Heart right ventricle (tissue), 16 donors: ENCODE measurements at places on chromosomes 7 and 10.

GRCh38 chr10:33180390-33180789, 154.1 kb downstream of the NRP1 start:
- H3K36me3 ChIP-seq, result peaks cover 38% of the 10 kb centered on the region
- no peaks in the 10 kb centered on the region for H3K27me3 ChIP-seq
- no peak overlapping the region for H3K4me3 ChIP-seq
- DNase-seq, result no peak
- H3K4me1 ChIP-seq, result peaks cover 55% of the 10 kb centered on the region

- no peak overlapping the region for H3K4me3 ChIP-seq
- DNase-seq, result no peak
- H3K36me3 ChIP-seq, result no peaks in the 10 kb centered on the region
- peaks cover 18% of the 10 kb centered on the region for H3K4me1 ChIP-seq
- H3K27ac ChIP-seq, result no peak overlapping the region
Measured at GRCh38 chr7:29285444-29285793, 90.8 kb downstream of the CHN2 start.

- H3K4me1 ChIP-seq, result no peaks in the 10 kb centered on the region
- H3K36me3 ChIP-seq, result no peaks in the 10 kb centered on the region
- no peak for DNase-seq
- H3K4me3 ChIP-seq, result peak within 1 kb of the TSS; percentile 47
- peaks cover 84% of the 10 kb centered on the region for H3K27me3 ChIP-seq
Measured at GRCh38 chr10:77637532-77638320, at the start of gene KCNMA1. TSS of gene KCNMA1 (minus strand) at chr10:77637808.

- DNase-seq, result no peak
- H3K27ac ChIP-seq, result no peak overlapping the region
- no peaks in the 10 kb centered on the region for H3K27me3 ChIP-seq
- H3K36me3 ChIP-seq, result no peaks in the 10 kb centered on the region
- H3K4me3 ChIP-seq, result no peak overlapping the region
Measured at GRCh38 chr10:115604627-115605026, 511.5 kb downstream of the ATRNL1 start.

DNA sequence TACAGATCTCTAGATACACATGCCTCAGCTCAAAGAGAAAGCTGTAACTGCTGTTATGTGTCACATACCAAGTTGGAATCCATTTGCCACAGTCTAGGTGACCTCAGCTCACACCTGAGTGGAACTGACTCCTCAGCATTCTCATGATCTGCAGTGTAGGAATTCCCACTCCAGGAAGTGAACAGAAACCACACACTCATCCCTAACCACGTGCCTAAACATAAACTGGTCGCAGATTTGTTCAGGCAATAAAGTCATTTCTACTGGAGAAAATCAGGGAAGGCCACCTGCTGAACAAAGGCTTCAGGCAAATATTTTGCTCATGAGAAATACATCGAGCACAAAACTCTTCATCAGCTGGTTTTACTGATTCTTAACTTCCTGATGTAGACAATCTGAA, 23.0 kb upstream of the ZMYND11 start:
- H3K36me3 ChIP-seq, result no peaks in the 10 kb centered on the region
- DNase-seq, result no peak
- no peaks in the 10 kb centered on the region for H3K27me3 ChIP-seq
- no peaks in the 10 kb centered on the region for H3K4me1 ChIP-seq
- H3K4me3 ChIP-seq, result no peak overlapping the region

DNA sequence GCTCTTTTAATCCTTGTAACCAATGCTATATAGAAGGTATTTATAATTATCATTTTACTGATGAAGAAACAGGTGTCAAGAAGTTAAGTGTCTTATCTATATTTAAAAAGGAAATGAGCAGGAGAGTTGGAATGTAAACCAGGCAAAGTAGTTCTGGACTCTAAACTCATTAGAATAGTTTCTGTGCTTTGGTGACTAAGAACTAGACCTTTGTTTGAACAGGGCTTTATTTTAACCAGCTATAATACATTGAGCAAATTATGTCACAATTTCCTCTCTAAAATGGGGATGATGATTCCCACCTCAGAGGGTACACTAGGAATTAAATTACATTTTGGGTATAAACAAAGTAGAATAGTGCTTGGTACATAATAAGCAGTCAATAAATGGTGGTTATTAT, 236.0 kb downstream of the MAGI2 start:
- no peaks in the 10 kb centered on the region for H3K4me1 ChIP-seq
- no peak for DNase-seq
- no peaks in the 10 kb centered on the region for H3K36me3 ChIP-seq

- H3K27ac ChIP-seq, result no peak overlapping the region
- DNase-seq, result no peak
- no peaks in the 10 kb centered on the region for H3K27me3 ChIP-seq
- H3K36me3 ChIP-seq, result no peaks in the 10 kb centered on the region
Measured at GRCh38 chr10:116115797-116116196, 157.2 kb downstream of the GFRA1 start.

- no peak overlapping the region for H3K27ac ChIP-seq
- H3K36me3 ChIP-seq, result peaks cover 4% of the 10 kb centered on the region
- peaks cover 4% of the 10 kb centered on the region for H3K4me1 ChIP-seq
- H3K4me3 ChIP-seq, result no peak overlapping the region
- no peak for DNase-seq
- no peaks in the 10 kb centered on the region for H3K27me3 ChIP-seq
Measured at GRCh38 chr7:130208516-130208915, 856 bp downstream of the SSMEM1 start.

- H3K4me3 ChIP-seq, result no peak overlapping the region
- H3K36me3 ChIP-seq, result no peaks in the 10 kb centered on the region
- no peak overlapping the region for H3K27ac ChIP-seq
- no peaks in the 10 kb centered on the region for H3K4me1 ChIP-seq
- no peak for DNase-seq
- H3K27me3 ChIP-seq, result no peaks in the 10 kb centered on the region
Measured at GRCh38 chr7:67387851-67388250, 391.2 kb downstream of the TYW1 start.

DNA sequence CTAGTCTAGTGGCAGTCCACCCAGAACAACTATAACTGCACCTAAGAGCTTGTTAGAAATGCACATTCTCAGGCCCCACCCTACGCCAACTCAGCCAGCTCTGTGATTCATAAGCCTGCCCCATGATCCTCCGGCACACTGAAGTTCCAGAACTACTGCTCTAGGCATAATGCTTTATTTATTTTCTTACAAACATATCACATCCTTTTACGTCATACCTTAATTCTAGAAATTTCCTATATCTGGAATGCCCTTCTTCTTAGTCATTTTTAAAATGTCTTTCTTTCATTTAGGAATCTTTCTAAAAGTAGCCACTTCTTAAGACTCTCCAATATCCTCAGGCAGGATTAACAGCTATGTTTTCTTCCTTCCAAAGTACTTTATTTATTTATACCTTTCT, 480.1 kb downstream of the INHBA start:
- H3K36me3 ChIP-seq, result no peaks in the 10 kb centered on the region
- H3K4me1 ChIP-seq, result no peaks in the 10 kb centered on the region
- no peak for DNase-seq
- no peak overlapping the region for H3K4me3 ChIP-seq
- no peaks in the 10 kb centered on the region for H3K27me3 ChIP-seq
- H3K27ac ChIP-seq, result no peak overlapping the region

- no peaks in the 10 kb centered on the region for H3K36me3 ChIP-seq
- DNase-seq, result no peak
- no peaks in the 10 kb centered on the region for H3K27me3 ChIP-seq
- no peaks in the 10 kb centered on the region for H3K4me1 ChIP-seq
Measured at GRCh38 chr7:30976381-30976780, 12.6 kb downstream of the GHRHR start.

DNA sequence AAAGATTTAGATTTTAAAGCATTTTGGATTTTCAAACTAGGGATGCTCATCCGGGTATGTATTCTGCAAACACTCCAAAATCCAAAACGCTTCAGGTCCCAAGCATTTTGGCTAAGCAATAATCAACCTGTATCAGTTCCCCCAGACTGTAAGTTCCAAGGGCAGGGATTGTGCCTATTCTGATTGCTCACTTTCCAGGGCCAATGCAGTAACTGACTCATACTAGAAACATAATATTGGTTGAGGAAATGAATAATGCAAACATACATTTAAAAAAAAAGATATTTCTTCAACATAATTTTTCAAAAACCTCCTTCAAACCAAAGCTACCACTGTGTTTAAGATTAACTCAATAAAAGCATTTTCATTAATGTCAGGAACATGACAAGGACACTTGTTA, 69.5 kb downstream of the HIBADH start:
- no peaks in the 10 kb centered on the region for H3K27me3 ChIP-seq
- no peak overlapping the region for H3K27ac ChIP-seq
- no peak for DNase-seq
- no peaks in the 10 kb centered on the region for H3K4me1 ChIP-seq

DNA sequence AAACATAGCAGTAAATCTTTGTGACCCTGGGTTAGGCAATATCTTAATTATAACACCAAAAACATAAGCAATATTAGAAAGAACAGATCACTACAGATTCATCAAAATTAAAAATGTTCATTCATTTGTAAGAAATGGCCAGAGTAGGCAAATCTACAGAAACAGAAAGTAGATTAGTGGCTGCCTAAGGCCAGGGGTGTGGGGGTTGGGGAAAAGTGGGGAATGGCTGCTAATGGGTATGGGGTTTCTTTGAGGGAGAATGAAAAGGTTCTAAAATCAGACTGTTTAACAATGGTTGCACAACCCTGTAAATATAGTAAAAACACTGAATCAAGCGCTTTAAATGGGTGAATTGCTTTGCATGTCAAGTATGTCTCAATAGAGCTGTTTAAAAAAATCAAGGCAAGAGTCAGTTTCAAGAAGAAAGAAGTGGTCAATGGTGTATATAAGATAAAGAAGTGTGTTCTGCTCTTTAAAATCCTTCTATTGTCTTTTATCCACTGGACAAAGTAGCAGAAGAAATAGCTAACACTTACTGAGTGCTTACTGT, 42.6 kb downstream of the CDK6 start:
- no peak for DNase-seq
- H3K36me3 ChIP-seq, result no peaks in the 10 kb centered on the region
- H3K4me3 ChIP-seq, result no peak overlapping the region
- peaks cover 38% of the 10 kb centered on the region for H3K4me1 ChIP-seq
- no peaks in the 10 kb centered on the region for H3K27me3 ChIP-seq

GRCh38 chr10:75506930-75507329, 75.5 kb downstream of the LRMDA start:
- no peaks in the 10 kb centered on the region for H3K4me1 ChIP-seq
- DNase-seq, result no peak
- H3K36me3 ChIP-seq, result no peaks in the 10 kb centered on the region

GRCh38 chr10:44946205-44946604, 13.4 kb upstream of the RASSF4 start:
- H3K4me1 ChIP-seq, result peaks cover 24% of the 10 kb centered on the region
- H3K27me3 ChIP-seq, result no peaks in the 10 kb centered on the region
- no peak for DNase-seq
- H3K36me3 ChIP-seq, result no peaks in the 10 kb centered on the region
- no peak overlapping the region for H3K27ac ChIP-seq

- no peaks in the 10 kb centered on the region for H3K27me3 ChIP-seq
- peak overlapping the region; percentile 89 for H3K27ac ChIP-seq
- no peak overlapping the region for H3K4me3 ChIP-seq
- no peak for DNase-seq
- H3K4me1 ChIP-seq, result peaks cover 60% of the 10 kb centered on the region
Measured at GRCh38 chr7:130912082-130912861, 178.3 kb upstream of the KLF14 start.

DNA sequence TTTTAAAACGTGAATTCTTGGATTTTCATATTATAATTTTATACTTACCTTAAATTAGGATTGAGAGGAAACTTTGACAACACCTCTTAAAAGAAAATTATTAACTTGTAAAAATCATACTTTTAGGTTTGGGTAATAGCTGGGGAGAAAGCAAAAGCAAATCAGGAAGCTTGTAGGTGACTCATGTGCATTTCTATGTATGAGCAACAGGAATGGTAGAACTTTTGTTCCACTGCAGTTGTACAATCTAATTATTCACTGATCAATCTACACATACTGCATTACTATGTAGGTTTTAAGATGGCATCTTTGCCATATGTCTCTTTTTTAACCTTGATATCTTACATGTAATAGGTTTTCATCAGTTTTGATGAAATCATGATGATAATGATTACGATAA, 223.2 kb downstream of the PRKG1 start:
- no peak for DNase-seq
- H3K27ac ChIP-seq, result no peak overlapping the region
- H3K27me3 ChIP-seq, result no peaks in the 10 kb centered on the region
- H3K4me3 ChIP-seq, result no peak overlapping the region
- no peaks in the 10 kb centered on the region for H3K36me3 ChIP-seq

DNA sequence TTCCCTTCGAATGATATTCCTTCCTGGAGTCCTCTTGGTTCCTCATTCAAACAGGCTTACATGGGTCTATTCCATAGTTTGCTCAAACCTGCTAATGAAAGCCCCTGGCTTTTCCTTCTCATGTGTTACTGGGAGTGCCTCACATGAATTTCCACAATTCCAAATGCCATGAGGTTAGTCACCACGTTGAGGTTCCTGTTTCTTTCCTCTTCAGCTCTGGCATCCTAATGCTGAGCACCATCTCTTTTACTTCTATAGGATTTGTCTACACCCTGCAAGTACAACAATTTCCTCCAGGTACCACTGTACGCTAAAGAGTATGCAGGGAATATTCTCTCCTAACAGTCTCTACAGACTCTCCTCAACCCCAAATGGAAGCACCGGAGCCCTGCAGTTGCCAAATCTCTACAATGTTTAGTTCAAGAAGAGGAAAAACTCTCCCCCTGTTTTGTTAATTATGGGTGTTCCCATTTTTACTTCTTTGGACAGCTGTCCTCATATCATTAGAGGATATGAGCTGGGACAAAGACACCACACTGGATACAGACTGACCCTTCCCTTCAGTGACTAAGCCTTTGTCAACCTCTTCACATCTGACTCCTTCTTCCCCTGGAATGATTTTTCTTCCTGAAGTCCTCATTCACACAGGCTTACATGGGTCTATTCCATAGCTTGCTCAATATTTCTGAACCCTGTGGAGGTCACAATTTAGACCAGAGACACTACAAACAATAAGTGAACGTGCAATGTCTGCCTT, 145.8 kb upstream of the BET1 start:
- H3K36me3 ChIP-seq, result no peaks in the 10 kb centered on the region
- no peaks in the 10 kb centered on the region for H3K27me3 ChIP-seq
- no peak overlapping the region for H3K4me3 ChIP-seq
- no peaks in the 10 kb centered on the region for H3K4me1 ChIP-seq
- no peak for DNase-seq

DNA sequence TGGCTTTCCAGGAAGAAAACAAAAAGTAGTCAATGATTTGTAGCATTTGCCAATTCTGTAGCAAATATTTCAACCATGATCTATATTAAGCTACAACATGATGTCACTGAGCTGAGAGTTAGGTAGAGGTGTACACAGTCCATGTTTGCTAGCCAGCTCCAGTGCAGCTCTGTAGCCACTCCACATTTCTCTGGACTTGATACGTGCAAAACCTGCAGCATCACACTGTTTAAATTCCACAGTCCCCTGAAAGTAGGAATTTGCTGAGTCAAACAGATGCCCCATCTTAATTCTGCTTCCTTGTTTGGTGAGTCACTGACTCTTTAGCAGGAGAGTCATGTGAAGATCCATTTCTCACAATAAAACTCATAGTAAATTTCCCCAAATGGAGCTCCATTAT, 89.8 kb upstream of the LRRTM3 start:
- H3K36me3 ChIP-seq, result no peaks in the 10 kb centered on the region
- no peak overlapping the region for H3K27ac ChIP-seq
- H3K4me3 ChIP-seq, result no peak overlapping the region
- no peaks in the 10 kb centered on the region for H3K4me1 ChIP-seq
